ENCODE measurements at places on chromosomes 16 and 17.

- DNase-seq = no peak
These were observed 117.9 kb upstream of the AXIN2 start for GRCh38 chr17:65679165-65679845.

DNA sequence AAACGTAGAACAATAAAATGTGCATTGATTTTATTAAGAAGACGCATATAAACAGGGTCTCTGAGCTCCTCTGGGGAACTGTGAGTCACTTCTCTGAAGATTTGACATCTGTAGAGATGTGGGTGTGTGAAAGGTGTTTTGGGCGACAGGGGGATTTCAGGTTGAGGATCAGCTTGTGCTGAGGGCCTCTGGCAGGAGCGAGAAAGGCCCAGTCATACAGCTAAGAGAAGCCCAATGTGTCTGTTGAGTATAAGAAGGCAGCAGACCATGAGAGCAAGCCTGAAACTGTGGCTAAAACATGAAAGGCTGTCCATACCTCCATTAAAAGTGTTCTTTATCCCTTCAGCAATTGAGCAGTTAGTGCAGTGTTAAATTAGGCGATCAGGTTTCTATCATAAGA lies 406.5 kb upstream of the MON1B start:
- DNase-seq = no peak

DNA sequence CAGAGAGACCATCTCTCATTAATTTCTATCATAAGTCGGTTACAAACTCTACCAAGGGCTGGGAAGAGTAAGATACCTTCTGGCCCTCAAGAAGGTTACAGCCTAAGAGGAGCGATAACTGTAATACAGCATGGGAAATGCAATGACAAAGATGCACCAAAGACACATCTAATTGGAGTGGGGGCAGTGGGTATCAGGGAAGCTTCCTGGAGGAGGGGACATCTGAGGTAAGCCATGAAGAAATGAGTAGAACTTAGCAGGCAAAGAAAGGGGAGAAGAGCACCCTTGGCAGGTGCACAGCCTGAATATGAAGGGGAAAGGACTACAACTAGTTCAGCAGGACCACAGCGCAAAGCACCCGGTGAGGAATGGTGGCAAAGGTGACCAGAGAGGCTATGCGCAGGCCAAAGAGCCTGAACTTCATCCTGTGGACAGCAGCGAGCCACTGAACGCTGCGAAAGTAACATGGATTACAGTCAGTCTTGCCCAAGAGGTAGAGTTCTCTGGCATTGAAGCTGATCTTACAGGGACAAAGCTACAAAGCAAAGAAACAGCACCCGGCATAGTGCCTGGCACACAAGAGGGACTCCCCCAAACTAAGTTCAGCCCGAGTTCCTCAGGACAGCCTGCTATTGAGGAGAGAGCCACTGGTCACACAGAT lies 2.8 kb downstream of the TBC1D10B start:
- DNase-seq = no peak

- peak; percentile 45 for DNase-seq
These were observed 155.2 kb upstream of the C17orf78 start for GRCh38 chr17:37220607-37220953.

DNA sequence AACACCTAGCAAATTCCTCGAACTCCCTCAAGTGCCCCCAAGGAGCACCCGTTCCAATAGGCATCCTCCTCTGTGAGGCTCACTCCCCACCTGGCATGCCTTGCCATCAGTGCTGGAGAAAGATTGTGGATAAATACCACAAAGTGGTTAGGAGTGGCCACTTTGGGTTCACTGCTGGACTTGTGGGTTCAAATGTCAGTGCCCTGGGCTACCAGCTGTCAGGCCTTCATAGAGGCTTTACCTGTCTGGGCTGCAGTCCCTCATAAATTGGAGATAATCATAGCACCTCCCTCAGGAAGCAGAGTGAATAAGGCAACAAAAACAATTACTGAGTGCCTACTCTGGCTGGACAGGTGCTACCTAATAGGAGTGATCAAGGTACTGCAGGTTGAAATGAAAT lies 1.5 kb upstream of the SYT17 start:
- DNase-seq = no peak

DNA sequence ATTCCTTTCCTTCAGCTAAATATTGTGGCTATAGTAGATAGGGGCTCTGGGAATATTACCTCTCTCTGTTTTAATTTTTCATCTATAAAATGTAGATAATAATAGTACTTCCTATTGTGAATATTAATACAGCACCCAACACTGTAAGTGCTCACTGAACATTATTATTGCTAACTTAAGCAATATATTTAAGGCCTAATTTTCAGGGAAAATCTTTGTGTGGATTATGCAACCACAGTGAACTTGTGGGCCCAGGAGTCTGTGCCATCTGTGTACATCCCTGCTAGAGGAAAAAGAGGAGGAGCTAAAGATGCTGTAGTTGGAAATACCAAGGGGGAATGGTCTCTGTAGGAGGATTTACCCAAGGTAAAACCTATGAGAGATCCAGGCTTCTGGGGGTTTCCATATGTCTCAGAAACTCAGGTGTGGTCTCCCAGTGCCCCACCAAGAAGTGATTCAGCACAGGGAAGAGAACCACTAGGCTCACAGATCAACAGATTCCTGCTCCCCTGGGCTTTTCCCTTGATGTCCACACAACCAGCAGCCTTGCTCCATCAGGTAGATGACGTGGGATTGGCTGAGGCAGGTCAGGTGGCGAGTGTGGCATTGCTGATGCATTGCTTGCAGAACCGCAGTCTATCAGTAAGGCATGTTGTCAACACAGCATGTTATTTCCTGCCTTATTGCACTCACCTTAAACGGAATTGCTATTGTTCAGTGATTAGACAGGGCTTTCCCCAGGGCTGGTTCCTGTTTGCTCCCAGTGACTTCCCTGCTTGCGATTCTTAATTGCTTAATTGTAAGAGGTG lies 1.6 kb upstream of the N4BP1 start:
- DNase-seq = no peak

DNA sequence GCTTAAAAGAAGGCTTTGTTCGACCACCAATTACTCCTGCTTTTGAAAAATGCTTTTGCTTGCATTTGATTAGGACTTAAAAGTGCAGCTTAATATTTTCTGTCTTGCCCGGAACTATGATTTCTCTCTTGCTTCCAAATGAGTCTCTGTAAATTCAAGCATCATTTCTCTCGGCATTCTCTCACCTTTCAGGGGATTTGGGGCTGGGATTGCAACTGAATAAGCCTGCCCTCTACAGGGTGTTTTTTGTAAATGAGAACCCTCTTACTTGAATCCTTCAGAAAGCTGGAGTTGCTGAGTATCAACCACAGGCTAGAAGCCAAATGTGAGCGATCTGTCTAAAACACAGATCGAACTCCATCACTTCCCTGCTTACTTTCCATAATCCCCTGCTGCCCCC lies 234.6 kb downstream of the TMEM114 start:
- peak; percentile 15 for DNase-seq

GRCh38 chr17:72445055-72445991 lies 324.5 kb downstream of the SOX9 start:
- DNase-seq = peak; percentile 54

Data from globus pallidus (tissue), 1 donor.